Lung microvascular endothelial cell (primary cell): ENCODE measurements at places on chromosomes 6 and 20. TPM values are rescaled to one million over a fixed set of nuclear protein-coding genes. Genes with fewer than 3 reads are reported as not detected.

- peak; percentile 3 for DNase-seq
These were observed 82.4 kb upstream of the TAB2 start for GRCh38 chr6:149235130-149235561.

Gene CDK19
- 5.2 and 6.0 TPM in 2 replicates for total RNA-seq

DNA sequence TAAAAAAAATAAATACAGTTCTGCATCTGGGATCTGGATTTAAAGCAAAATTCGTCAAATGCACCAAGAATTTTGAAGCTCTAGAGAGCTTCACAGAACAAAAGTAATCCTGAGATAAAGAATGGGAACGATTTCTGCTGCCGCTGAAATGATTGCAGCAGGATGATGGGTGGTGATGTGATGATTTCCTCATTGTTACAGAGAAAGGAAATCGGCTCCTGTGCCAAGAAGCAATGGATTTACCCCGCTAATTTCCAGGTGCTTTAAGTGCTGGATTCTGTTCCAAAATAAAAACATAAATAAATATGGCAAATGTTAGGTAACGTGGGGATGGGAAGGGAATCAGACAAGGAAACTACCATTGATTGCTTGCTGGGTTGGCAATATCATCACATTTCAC is 1067.9 kb upstream of the MAP3K7 start:
- DNase-seq = no peak

Gene PACSIN1
- not detected in 2 replicates for total RNA-seq

Gene DOK5
- total RNA-seq = 0.20 TPM in 1 of 2 replicates, not detected in the other

DNA sequence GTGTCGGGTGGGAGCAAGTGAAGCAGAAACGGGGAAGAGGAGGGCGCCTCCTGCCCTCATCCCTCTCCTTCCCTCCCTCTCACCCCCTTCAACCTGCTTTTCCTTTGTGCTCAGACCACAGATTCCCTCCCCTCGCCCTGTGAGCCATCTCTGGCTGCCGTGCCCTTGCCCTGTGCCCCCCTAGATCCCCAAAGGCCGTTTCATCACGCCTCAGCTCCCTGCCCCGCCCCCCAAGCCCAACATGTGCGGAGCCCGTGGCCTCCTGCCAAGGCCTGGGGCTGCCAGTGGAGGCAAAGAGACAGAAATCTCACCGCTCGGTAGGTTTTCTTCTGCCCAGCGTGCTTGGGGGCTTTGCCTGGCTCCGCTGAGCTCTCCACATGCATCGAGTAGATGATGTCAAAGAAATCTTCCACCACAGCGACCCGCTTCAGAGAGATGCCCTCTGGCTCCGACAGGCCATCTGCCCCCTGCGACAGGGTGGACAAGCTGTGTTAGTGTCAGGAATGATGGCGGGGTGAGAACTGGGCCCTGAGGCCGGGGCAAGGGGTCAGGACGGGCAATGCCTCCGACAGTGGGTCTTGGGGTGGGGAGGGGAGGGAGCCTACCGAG is 57.6 kb downstream of the NOL4L start:
- DNase-seq = no peak

DNA sequence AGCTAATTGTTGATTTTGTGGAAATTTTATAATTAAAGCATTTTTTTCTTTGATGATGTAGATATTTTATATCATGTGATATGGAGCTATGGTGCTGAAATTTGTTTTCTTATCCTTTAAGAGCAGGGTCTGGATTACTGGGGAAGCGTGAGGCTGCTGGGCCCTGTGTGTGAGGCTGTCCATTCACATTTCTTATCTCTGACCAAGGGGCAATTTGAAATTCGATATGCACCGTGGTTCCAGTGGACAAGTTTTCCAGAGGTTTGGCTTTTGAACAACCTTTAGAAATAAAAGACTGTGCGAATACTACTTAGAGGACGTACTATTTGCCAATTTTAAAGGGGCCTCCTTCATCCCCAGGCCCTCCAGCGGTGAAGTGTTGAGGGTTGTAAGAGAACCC is 3.7 kb downstream of the ERMARD start:
- DNase-seq = no peak

- peak; percentile 55 for DNase-seq
These were observed 815 bp downstream of the SPATA2 start for GRCh38 chr20:49914310-49915117.

DNA sequence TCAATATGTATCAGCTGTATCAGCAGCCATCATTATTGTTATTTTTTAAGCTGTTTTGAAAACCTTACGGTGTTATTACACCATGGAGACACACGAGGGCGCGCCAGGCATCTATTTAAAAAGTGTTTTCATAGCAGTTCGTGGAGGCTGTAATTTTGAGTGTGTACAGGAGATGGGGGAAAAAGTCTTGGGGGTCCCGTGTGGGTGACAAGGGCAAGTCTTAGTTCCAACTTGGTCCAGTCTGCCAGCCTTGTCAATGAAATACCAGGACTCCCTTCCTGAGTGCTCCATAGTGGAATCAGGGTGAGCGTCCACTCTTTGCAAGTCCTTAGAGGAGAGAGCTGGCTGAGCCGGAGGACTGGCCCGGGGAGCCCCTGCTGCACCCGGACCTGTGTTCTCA is 43.3 kb downstream of the SLC2A10 start:
- peak; percentile 71 for DNase-seq

Gene CASS4
- total RNA-seq = under 0.01 and 1.2 TPM in 2 replicates

DNA sequence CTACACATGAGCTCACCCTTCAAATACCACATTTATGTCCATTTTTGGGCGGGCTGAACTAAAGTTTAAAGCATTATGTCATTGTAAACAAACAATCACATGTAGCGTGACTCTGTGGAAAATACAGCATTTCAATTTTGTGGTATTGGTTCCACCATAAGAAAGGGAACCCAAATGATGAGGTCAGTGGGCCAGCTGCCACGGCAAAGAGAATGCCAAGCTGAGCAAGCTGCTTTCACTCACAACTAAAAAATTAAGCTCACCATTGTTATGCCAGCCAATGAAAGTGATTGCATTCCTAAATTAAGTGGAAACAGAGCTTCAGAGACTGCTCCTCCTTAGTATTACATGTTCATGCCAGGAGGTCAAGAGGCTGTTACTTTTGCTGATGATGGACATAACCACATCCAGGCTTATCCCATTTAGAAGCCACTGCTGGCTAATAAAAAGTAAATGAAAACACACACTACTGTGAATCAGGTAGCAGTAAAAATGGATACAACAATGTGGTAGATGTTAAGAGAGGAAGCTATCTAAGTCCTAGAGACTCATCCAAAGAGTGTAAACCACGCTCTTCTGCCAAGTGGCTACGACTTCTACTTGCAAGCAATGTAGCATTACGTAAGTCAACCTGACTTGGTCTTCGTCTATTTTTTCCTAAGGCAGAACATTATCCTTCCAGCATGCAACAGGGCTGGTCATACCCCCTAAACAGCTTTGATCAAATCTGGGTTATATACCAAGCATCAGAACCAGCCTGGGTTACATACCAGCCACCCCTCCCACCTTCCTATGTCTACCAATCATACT is 164.8 kb downstream of the BACH2 start:
- DNase-seq = no peak

- DNase-seq = peak; percentile 53
These were observed 119.6 kb downstream of the SCML4 start for GRCh38 chr6:107704347-107705013.

DNA sequence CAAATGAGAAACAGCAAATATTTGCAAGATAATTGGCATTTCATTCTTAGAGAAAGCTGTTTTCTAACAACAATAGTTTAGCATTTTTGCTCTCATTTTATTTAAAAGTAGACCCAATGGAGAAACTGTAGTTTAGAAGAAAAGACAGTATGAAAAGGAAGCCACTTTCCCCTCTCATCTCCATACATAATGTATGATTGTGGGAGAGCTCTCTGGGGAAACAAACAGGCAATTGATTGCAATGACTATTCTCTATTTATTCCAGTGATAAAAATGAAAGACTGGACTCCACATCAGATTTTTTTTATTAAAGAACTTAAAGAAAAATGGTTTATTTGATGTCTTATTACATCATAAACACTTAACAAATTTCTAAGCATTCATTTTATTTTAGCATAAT is 116.8 kb upstream of the SASH1 start:
- no peak for DNase-seq

- no peak for DNase-seq
These were observed 214.8 kb upstream of the GRIK2 start for GRCh38 chr6:101178748-101179147.

Gene NRM
- 1.6 and 2.2 TPM in 2 replicates for total RNA-seq

GRCh38 chr6:151179321-151179720 is 60.4 kb upstream of the AKAP12 start:
- DNase-seq = peak; percentile 54

Gene METTL24
- not detected in 2 replicates for total RNA-seq

Gene ADGRF1
- total RNA-seq = not detected in 2 replicates

DNA sequence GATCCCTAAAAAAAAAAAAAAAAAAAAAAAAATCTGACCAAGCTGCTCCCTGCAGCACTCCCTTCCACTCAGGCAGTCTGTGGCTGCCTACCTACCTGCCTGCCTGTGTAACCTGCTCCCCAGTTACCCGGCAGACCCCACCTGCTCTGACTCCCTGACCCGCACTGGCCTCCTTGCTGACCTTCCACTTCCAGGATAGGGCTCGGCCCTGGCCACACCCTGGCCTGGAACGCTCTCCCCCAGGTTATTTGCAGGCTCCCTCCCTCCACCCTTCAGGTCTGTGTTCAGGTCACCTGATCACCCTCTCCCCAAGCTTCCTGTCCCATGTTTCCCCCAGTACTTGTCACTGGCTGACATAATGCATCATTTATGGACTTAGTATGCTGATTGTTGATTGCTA is 134.3 kb downstream of the SLC23A2 start:
- no peak for DNase-seq

Gene ERMARD
- total RNA-seq = 9.4 and 11.3 TPM in 2 replicates

DNA sequence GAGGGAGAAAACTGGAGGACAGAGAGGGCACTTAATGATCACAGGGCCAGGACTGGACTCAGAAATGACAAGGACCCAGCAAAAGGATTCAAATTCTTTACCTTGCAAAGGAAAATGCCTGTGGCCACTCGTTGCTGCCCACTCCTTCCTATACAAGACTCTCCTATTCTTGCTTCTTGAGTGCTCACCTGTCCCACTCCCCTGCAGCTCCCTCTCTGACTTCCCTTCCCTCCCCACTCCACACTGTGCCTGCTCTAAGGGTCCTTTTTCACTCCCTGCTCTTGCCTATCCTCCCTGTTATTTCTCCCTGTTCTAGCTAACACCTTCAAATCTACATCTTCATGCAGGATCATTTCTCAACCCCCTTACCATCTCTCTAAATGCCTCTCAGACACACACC is 56.1 kb downstream of the UNC5CL start:
- DNase-seq = no peak

Gene SERPINB1
- total RNA-seq = 3.8 and 21.8 TPM in 2 replicates

DNA sequence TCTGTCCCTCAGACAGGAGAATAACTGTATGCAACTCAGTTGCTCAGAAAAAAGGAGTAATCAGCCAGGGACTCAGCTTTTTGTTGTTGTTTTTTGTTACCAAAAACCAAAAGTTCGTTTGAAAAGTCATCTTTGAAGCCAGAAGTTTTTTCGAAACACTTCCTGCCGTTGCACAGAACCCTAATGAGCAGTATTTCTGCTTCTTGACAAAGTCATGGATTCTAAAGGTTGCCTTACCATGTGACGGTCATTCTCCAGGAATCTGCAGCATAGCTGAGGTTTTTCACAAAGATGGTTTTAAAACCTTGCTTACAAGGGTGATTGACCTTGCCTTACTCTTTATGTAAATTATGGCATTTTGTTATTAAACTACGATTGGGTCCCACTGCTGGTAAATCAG is 1.9 kb downstream of the RAB32 start:
- DNase-seq = peak; percentile 15

Gene THBS2
- total RNA-seq = 2.0 and 2.4 TPM in 2 replicates

DNA sequence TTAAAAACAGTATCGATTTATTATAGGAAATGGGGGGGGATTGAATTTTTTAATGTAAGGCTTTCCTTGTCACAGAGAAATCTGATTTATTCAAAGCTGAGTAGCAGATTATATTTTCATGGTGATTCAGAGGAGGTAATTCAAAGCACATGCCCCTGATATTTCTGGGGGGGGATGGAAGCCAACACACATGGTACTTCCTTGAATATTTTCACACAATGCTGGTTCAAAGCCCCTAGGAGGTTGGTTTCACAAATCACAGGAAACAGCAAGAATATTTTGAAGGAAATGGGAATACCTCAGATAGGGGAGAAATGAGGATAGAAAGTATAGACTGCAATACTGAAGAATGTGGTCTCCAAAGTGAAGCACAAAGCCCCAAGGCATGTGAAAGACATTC is 98.8 kb downstream of the RTN4IP1 start:
- DNase-seq = no peak

DNA sequence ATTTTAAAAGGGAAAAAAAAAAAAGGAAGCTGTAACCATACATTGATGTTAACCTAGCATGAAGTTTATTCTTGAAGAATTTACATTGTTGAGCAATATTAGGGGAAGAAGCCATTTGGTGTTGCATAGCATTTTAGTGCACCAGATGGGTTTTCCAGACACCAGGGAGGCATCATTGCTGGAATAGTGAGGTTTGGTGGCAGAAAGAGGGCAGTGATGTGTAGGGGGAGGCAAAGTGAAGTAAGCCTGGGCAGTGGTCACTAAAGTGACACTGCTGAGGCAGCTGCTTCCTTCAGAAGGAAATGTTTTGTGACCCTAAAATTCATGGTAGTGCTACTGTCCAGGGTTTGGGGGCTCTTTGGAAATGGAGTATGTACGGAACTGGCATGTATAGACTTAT is 2.6 kb downstream of the TOMM6 start:
- no peak for DNase-seq

- DNase-seq = no peak
These were observed 25.3 kb upstream of the CD83 start for GRCh38 chr6:14092316-14092715.

- DNase-seq = peak; percentile 94
These were observed 867 bp downstream of the MTHFD1L start for GRCh38 chr6:150866147-150866990.

- no peak for DNase-seq
These were observed 612.3 kb upstream of the ZNF337 start for GRCh38 chr20:26308961-26309360.

Gene MYBL2
- total RNA-seq = 2.2 and 7.4 TPM in 2 replicates

DNA sequence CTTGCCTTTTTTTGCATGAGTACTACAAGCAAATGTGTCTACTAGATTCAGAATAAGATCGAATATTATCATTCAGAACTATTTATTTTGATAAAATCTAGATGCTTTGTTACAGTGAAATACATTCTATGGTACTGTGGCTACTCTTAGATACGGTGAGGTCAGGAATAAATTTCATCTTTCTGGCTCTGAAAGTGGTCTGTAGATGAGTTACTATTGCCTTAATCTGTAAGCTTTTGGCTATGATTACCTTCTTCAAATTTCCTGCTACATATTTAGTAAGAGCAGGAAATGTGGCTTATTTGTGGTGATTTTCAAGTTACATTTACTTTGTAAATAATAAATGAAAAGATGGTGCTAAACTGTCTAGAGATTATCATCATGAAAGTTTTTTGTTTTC is 50.0 kb downstream of the SCAF8 start:
- DNase-seq = no peak

- DNase-seq = no peak
These were observed 146.5 kb downstream of the TBC1D32 start for GRCh38 chr6:121187833-121188200.
